ENCODE measurements at places on chromosomes 7 and 10.

DNA sequence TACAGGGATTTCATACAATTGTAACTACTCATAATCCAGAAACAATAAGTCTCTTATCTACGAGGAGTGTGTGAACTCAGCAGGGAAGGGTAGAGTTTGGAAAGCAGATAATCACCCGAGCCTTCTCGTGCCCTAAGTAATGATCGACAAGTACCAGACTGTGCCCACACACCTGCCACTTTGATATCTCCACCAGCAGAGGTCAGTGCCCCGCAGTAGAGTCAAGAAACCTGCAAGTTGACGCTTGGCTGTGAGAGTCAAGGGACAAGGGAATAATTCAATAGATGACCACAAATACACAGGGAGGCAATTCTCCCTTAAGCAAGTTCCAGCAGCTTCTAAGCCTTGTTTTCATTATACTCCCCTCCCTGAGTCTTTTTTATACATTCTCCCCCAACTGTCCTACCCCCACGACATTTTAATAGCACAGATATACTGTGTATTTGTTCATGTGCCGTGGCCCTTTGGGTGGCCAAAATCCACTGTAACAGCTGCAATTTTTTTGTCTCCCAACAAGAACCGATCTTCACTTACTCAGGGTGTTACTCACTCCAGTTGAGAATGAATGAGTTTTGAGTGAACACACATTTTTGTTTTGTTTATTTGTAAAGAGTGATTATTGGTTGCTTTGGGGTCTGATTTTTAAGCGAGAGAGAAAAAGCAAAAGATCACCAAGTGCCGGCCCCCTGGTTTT is 106.9 kb upstream of the RHEB start:
- DNase-seq: no peak

DNA sequence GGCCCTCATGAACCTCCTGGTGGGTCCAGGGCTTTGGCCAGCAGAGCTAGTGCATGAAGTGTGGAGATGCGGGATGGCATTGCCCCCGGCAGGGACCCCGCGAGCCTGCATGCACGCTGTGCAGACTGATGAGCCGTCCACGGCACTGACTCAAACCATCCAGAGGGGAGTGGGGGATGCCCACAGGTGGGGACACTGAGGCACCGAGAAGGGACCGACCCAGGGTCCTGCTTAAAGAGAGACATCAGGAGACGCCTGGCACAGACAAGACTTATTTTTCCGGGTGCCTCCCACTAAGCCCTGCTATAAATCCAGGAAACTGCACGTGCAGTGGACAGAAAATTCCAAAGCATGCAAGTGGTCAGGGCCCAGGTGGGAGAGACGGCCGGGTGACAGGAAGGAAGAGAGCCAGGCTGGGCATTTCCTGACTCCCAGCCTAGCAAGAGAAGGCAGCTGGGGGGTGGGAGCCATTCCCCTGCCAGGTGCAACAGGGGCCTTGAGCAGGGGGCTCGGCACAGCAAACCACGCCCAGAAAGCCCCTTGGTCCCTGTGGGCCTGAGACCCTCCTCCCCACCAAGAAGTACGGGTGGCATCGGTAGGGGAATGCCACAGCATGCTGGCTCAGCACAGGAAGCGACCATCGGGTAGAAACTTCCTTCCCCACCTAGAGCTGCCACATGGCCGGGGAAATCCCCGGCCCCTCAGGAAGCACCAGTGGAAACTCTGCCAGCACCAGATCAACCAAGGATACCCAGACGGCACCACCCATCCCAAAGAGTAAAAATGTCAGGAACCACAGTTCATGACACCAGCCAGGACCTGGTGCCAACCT is 91.5 kb downstream of the FOXL3 start:
- no peak for DNase-seq

DNA sequence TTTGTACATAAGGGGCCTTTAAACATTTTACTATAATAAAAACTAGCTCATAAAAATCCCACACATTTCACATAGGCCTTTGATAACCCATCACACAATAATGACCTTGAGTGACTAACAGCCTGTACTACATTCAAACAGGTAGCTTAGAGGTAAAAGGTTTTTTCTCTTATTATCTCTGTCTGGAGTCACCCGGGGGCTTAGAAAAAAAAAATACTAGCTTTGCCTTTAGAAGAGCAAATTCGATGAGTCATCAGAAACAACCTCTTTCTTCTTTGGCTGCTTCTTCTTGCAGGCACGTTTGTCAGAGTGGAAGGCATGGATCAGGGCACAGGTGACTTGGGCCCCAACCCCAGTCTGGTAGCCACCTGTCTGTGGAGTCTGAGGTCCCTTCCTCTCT is 43.4 kb upstream of the ADO start:
- DNase-seq: no peak

DNA sequence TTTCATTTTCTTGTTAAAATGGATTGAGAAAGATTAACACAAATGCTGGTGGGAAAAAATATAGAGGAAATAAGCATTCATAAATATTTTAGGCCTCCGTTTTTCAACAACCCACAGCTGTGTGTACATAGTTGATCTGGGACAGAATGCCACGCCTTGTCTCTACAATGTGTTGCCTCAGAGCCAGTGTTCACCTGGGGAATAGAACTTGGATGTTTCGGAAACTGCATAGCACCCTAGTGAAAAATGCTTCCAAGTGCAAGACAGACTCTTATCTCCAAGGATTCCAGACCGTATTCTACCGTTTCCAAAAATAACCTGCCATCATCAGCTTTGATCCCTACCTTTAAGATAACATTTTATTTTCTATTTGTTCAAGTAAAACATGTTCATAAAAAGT is 260.9 kb downstream of the SDK1 start:
- no peak for DNase-seq

- DNase-seq: no peak
These were observed 109.6 kb upstream of the SP4 start for GRCh38 chr7:21317966-21318915.

- DNase-seq: no peak
These were observed 44.0 kb downstream of the RUNDC3B start for GRCh38 chr7:87672217-87672616.

GRCh38 chr7:18400275-18400674 is 95.3 kb upstream of the HDAC9 start:
- no peak for DNase-seq

- no peak for DNase-seq
These were observed 365.6 kb downstream of the ANKRD7 start for GRCh38 chr7:118590107-118590506.

- no peak for DNase-seq
These were observed 130.4 kb downstream of the GLI3 start for GRCh38 chr7:42106562-42106961.

GRCh38 chr7:44470135-44470479 is 20.4 kb downstream of the NUDCD3 start:
- no peak for DNase-seq

DNA sequence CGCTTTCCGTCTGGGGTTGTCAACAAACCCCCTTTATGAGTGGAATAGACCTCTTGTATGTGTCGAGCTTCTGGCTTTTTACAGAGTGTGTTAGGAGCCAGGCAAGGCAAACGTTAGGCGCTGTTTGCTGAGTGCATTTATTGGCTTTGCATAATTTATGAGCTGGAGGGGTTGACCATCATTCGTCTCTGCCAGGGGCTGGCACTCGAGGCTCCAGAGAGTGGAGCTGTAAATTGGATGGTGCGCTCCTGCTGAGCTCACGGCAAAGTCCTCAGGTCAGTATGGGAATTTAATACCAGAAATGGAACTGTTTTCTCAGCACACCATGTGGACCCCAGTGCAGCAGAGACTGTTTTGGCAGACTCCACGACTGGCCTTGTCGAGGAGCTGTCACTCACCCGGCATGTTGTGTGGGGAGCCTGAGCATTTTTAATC is 699.4 kb upstream of the GALNT17 start:
- no peak for DNase-seq

DNA sequence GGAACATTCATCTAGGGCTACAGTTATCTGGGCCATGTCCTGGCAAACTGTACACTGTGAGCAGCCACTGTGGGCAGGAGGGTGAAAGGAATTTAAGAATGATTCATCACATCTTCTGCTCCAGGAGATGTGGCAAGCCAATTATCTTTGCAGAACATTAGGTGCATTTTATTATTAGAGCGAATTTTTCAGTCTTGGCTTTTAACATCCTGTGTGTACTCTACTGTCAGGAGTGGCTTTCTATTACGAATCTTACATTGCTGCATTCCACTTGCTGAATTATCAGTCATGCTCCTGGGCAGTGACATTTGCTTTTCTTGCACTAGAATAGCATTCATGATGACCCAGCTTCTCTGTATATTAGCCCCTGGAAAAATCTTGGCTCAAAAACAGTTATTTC is 109.2 kb upstream of the TARP start:
- no peak for DNase-seq

DNA sequence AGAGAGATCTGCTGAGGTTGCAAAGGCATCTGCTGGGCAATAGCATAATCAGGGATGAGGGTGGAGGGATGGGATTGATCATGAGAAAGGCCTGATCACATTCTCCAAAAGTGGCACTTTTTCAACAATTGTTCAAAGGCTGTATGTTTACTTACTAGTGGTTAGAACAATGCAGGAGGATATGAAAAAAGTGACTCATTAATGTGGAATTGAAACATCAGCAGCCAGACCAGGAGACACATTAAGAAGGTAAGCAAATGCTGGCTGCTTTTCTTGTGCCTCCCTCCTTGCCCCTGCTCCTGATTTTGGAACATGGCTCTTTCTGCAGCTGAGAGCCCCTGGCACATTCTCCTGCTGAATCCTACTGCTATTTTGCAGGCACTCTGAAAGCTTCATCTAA is 63.5 kb downstream of the FAM204A start:
- DNase-seq: no peak

- no peak for DNase-seq
These were observed 18.5 kb downstream of the ESYT2 start for GRCh38 chr7:158810846-158811245.

GRCh38 chr10:34941471-34942357 is 126.6 kb upstream of the PARD3 start:
- DNase-seq: no peak

DNA sequence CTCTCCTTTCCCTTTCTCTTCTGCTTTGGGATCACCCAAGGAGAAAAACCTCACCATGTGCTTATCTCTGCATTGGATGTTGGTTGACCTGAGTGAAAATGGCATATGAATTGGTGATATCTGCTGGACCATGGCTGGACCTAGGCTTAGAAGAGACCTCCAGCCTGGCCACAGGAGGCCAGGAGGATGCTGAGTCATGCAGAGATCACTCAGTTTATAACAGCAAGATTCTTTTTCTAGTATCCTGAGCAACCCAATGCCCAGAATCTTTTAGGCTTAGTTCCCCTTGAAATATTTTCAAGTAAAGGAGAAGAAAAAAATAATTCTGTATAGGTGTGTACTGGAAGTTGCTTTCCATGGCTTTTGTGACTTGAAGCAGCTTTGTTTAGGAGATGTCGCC is 236.3 kb downstream of the KLF6 start:
- DNase-seq: no peak

DNA sequence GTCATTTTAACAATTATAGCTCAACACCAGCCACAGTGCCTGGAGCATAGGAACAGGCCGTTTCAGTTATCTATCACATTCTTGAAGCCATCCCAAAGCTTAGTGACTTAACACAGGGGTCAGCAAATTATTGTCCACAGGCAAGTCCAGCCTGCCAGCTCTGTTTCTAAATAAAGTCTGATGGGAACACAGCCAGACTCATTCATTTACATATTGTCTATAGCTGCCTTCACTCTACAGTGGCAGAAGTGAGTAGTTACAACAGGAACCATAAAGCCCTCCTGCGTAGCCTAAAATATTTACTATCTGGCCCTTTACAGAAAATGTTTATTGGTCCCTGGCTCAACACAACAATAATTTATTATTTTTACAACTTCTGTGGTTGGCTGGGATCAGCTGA is 407.5 kb upstream of the AUTS2 start:
- DNase-seq: no peak

DNA sequence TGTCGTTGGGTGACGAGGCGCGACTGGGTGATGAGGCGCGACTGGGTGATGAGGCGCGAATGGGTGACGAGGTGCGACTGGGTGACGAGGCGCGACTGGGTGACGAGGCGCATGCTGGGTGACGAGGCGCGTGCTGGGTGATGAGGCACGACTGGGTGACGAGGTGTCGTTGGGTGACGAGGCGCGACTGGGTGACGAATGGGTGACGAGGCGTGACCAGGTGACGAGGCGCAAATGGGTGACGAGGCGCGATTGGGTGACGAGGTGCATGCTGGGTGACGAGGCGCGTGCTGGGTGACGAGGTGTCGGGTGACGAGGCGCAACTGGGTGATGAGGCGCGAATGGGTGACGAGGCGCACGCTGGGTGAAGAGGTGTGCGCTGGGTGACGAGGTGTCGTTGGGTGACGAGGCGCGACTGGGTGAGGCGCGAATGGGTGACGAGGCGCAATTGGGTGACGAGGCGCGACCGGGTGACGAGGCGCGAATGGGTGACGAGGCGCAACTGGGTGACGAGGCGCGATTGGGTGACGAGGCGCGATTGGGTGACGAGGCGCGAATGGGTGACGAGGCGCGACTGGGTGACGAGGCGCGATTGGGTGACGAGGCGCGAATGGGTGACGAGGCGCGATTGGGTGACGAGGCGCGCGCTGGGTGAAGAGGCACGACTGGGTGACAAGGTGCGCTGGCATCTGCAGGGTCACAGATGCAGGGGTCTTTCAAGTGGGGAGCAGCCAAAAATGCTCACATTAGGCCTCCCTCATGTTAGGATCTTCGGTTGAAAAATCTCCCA is 7.9 kb upstream of the NOM1 start:
- DNase-seq: no peak

DNA sequence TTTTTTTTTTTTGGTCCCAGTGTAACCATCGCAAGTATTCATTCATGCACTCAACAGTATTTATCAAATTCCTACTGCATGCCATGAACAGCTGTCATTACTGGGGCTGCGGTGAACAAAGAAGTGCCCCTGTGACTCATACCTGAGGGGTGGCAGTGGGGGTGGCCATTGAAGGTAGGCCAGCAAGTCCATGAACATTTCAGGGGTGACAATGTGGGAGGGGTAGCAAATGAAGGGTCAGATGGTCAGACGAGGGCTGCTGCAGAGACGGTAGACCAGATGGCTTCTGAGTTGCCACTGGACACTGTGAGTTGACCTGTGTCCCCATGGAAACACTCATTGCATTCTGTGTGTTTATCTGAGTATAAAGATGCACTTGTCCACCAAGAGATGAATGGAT is 92.5 kb upstream of the PITRM1 start:
- DNase-seq: no peak

- no peak for DNase-seq
These were observed 78.9 kb upstream of the FOXK1 start for GRCh38 chr7:4602905-4603842.

- DNase-seq: no peak
These were observed 175.3 kb downstream of the ELAPOR2 start for GRCh38 chr7:86884152-86884551.

- no peak for DNase-seq
These were observed 3.9 kb upstream of the CDK6 start for GRCh38 chr7:92840316-92840715.
